ENCODE measurements at places on chromosomes 7 and 10.

GRCh38 chr7:155764438-155764793 is 47.8 kb downstream of the SHH start:
- DNase-seq: no peak

GRCh38 chr7:101746314-101746713 is 71.1 kb upstream of the CUX1 start:
- no peak for DNase-seq

DNA sequence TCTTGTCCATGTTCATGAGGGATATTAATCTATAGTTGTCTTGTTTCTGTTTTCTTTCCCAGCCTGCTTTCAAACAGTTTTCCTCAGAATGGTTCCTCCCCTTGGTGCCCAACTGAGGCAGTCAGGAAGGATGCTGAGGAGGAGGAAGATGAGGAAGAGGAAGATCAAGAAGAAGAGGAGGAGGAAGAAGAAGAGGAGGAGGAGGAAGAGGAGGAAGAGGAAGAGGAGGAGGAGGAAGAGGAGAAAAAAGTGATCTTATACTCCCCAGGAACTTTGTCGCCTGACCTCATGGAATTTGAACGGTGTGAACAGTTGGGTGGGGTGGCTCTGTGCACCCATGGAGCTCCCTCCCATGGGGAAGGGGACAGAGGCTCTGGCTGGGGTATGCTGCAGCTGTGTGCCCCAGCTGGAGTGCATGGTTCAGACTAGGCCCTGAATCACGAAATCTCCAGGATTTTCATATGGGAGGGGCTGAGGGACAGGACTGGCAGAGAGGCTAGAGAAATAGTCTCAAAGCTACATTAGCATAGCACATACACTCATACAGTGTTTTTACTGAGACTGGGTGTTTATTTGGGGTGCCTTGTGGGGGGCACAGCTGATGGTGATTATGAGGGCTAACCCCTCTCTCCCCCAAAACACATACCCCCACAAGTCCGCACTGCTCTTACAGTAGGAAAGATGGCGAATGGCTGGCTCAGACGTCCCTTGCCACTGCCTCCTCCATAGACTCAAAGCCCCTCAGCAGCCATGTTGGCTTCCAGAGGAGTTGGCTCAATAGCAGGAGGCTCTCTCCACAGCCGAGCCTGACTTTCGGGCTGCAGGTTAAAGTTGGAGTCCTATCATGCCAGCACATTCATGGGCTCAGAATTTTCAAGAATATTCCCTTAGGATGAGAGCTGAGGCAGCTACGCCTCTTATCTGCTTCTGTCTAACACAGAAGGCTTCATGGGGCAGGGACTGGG is 11.9 kb downstream of the STRA8 start:
- DNase-seq: no peak

- no peak for DNase-seq
These were observed 78.9 kb downstream of the LRRC17 start for GRCh38 chr7:102991540-102992214.

DNA sequence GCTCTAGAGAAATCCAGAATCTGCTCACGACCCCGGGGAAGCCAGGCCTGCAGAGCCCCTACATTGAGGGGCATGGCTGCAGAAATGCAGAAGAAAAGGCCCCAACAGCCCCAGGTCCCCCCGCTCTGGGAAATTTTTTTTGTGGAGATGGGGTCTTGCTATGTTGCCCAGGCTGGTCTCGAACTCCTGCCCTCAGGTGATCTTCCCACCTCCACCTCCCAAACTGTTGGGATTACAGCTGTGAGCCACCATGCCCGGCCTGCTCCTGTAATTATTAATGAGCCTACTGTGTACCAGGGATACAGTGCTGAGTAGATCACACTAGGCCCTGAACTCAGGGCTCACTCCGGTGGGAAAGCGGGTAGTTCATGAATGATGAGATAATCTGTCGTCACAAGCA is 29.9 kb downstream of the TNRC18 start:
- no peak for DNase-seq

DNA sequence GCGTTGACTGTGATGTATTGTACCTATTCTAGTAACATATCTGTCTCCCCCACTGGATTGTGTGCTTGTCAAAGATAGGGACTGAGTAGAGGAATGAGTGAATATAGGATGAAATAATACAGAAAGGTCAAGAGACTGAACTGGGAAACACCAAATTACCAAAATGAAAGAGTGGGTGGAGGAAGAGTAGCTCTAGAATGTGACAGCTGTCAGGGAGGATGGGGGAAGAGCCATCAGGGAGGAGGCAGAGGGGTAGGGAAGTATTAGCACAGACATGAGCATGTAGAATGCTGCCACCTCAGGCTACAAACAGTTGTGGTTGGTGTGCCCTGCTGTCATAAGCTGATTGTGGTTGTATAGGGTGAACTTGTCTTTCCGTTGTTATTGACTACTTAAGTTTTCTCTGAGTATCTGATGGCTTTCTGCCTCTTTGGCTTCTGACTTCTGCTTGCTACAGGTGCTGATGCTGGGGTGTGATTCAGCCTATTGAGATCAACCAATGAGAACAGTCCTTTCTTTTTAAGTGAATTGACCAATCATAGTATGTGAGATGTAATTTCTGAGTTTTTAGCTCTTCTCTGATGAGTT is 5.6 kb downstream of the CCSER2 start:
- peak; percentile 16 for DNase-seq

DNA sequence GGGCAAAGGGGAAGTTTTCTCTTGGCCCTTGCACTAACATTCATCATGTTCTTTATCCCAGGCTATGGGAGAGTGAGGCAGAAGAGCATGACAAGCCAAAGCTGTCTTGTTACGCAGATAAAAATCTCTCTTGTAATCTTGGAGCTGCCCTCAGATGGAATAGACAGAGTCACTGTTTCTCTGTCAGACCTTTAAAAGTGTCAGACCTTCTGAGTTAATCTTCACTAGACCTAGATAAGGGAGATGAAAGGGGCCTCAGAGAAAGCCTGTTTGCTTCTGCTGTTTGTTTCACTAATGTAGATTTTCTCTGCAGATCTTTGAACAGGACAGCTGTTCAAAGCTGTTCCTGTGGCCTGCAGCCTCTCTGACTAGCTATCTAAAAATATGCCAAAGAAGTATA is 112.9 kb downstream of the KIF20B start:
- no peak for DNase-seq

DNA sequence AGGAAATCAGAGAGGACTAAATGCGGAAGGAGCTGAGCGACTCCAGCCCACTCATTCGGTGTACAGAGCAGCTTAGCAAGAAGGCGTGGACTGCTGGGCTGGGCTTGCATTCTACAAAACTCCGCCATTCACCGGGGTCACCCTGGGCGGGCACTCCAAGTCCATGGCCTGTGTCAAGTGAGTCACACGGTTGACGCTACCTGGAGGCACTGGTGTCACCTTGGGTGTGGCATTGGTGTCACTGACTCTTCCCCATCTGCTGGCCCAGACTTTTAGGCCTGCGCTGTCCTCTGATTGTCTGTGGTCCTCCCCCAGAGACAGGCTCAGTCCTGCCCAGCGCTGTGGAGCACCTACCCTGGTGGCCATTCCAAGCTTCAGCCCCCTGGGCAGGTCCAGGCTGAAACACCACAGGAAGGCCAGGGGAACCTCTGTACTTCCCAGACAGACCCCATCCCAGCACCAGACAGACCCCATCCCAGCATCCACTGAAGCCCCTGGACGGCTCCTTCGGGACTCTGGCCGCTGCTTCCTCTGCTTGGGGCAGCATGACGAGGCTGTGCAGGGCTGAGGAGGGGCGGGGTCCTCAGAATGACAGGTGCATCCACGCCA is 30.6 kb upstream of the CNPY1 start:
- DNase-seq: no peak

GRCh38 chr10:66586073-66586472 is 339.8 kb upstream of the LRRTM3 start:
- no peak for DNase-seq
